Right lung (tissue), 10 donors: ENCODE measurements at places on chromosomes 2 and 18.

GRCh38 chr2:160289831-160290230 is 89.8 kb upstream of the ITGB6 start:
- no peak for DNase-seq

DNA sequence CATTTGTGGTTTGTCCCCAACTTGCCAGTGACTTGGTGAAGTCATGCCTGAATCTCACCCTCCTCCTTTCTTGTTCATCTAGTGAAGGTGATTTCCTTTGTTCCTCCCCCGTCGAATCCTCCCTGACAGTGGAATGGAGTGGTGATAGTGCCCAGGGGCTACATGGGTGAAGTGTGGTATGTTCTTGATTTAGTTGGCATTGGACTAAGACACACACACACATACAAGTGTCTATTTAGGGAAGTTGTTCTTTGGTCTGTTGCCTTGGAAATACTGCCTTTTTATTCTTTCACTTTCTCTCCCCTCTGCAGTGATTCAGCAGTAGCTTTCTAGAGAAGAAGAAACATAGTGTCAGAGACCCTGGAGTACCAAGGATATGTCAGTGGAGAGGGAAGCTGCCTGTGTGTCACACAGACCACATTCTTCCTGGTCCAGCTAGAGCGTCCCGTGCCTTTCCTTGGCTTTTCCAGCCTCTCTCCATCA is 10.9 kb downstream of the INPP4A start:
- DNase-seq = no peak

GRCh38 chr18:7000484-7001096 is 117.0 kb downstream of the LAMA1 start:
- DNase-seq = peak; percentile 45

DNA sequence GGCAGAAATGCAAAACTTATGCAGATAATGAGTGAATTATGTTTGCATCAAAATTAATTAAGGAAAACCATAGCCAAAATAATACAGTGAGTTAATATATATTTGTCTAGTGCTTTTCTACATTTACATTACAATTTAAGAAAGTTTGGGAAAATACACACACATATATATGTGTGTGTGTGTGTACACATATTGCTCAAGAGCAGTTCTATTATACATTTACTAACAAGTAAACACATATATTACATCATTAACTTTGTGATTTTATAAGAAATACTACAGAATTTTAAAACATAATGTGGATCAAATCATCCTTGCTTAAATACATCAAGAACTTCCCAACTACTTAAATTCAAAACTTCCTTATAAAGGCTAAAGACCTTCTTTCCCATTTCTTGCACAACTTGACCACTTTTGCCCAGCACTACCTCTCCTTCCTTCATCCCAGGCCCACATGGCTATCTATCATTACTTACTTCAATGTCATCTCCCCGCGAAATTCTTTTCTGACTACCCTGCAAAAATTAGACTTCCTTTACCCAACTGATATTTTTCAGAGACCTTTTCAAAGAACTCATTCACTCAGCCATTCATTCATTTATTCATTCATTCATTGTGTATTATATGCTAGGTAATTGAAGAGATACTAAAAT is 68.4 kb downstream of the COL5A2 start:
- no peak for DNase-seq

- no peak for DNase-seq
Observed at GRCh38 chr2:37501113-37501512, 156.7 kb downstream of the QPCT start.

DNA sequence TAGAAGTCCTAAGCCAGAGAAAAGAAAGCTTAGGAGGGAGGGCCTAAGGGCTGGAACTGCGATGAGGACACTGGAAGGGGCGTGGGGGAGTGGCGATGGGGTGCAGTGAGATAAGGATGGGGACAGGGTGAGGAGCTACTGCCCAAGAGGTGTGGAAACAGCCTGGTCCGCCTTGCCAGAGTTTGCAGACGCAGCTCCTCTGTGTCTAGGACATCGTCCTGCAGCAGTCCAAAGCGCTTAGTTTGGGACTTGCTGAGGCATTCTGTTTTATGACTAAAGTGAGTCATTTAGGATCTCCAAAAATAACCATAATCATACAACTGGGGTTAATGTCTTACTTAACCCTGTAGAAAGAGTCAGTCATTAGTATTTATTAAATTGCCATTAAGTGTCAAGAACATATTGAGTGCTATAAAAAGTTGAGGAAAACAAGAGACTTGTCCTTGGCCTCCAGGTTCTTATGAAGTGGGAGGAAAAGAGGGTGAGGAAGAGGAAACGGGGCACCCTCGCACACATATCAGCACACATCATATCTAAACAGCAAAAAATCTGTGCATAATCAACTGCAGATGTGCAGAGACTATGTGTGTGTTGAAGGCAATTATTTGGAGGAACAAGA is 74.8 kb downstream of the CDK15 start:
- DNase-seq = peak; percentile 78

GRCh38 chr2:47999512-47999911 is 93.2 kb upstream of the FBXO11 start:
- no peak for DNase-seq

DNA sequence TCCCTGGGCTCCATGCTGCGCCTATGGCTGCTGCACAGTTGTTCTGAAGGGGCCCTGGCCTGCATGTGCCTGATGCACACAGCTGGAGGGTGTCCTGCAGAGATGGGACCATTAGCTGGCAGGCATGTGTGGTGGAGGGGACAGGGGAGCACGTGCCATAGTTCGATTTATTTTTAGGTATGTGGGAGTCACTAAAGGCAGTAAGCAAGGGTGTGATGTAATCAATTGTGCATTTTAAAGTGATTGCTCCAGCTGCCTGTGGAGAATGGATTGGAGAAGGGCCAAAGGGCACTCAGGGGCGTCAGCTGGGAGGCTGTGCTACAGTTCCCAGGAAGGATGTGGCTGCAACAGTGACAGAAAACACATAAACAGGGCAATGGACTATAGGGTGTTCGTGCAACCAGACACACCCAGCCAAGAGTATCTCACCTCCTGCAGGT is 205.1 kb downstream of the ARL4C start:
- DNase-seq = no peak

DNA sequence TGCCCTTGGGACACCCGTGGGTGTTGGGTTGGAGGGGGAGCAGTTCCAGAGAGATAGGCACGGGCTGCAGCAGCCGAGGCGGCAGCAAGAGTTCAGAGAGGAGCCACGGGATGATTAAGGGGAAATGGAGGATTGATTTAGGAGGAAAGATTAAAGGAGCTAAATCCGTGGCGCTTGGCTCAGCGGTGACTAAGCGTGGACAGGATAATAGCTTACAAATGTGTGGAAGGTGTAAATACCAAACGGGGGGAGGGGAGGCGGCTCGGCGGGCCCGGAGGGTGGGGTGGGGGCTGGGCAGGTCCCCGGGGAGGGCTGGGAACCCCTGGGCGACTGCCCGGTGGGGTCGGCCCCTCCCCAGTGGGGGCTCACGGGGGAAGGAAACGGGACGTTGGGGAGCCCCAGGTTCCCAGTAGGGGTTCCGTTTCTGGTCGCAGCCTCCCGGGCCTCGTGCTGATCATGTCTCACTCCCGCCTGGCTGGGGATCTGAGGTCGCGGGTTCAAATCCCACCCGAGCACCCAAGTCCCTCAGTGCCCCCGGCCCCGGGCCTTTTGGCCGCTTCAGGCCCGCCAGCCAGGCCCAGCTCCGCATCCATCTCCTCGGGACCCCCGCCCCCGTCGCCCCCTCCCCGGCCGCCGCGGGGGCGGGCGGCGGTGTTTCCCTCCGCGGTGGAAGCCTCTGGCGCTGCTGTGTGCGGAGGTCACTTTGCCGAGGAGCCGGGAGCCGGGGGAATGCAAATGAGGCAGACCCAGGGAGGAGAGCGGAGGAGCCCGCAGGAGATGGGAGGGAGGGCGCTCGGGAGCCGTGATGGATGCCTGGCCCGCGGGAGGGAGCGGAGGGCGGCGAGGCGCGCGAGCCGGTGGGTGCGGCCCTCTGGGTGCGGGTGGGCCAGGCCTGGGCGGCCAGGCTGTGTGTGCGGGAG is 8.1 kb downstream of the ASIC4 start:
- DNase-seq = no peak

GRCh38 chr2:41598161-41598894 is 449.5 kb upstream of the PKDCC start:
- DNase-seq = peak; percentile 4

GRCh38 chr2:205675861-205676516 is 6.3 kb upstream of the NRP2 start:
- DNase-seq = peak; percentile 72

GRCh38 chr2:169965495-169965894 is 138.2 kb downstream of the UBR3 start:
- no peak for DNase-seq

GRCh38 chr2:39350658-39351057 is 86.4 kb downstream of the MAP4K3 start:
- no peak for DNase-seq

DNA sequence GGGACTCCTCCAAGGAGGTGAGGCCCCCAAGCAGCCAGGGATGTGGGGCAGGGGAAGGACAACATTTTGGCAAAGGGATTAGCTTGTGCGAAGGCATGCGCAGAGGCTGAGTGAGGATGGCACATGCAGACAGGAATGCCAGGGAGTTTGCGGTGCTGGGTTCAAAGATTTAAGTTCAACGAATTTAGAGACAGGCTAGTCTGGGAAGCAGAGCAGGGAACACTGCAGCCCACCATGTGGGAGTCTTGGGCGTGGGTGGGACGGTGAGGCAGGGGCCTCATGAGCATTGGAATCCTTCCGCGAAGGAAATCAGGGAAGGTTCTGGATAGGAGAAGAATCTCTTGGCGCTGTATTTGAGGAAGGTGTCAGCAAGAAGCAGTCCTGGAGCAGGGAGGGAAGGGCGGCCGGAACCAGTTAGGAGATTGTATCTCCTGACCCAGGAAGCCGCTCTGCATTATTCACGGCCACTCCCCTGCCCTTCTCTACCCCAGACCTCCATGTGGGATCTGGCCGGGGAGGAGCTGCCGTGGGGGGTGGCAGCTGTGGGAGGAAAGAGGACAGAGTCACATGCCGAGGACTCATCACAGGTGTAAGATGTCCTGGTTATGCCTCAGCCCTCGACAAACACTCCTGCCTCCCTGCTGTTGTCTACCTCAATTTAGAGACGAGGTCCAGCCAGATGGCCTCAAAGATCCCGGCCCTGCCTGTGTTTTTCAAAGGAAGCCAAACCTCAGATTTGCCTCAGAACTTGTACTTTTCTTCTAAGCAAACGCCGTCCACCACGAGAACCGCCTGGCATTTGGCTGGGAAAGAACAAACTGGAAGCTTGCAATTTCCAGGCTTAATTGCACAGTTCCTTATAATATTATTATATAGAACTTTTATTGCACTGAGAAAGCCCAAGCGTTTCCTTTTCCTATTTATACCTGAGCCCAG is 123.7 kb upstream of the SMAD2 start:
- DNase-seq = no peak
